Cardiac fibroblast (primary cell): ENCODE measurements at places on chromosomes 3 and 15.
A peak's percentile ranks its signal among the peaks of the same experiment; 100 is the strongest.

- DNase-seq, result no peak
These were observed 251.8 kb downstream of the MAGI1 start for GRCh38 chr3:65786890-65787289.

DNA sequence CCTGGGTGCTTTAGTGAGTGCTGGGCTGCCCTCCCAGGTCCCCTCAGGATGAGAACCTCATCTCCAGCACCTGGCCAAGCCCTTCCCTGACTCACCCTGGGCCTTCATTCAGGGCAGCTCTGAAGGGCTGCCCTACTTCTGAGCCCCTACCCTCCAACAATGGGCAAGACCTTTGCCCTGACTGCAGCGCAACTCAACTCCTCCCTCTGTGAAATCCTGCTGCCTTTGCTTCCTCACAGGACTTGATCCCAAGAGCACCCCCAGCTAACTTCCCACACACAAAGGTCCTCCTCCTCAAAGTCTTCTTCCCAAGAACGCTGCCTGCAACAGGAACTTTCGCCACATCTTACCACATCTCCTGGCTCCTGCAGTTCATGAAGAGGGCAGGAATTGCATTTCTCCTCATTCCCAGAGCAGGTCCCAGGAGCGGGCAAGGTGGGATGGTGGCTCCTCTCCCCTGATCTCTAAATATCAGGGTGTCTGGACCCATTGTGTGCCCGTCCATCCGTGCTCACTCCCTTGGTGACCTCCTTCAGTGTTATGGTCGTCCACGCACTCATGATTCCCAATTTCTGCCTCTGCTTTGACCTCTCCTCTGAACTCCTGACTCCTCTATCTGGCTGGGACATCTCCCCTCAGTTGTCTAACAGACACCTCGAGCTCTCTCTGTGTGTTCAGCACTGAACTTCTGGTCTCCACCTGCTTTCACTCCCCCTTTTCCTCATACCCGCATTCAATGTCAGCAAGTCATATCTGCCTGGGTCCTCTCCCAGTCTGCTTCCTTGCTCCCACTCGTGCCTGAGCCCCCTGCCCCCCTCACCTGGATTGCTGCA is 4.5 kb upstream of the SSUH2 start:
- DNase-seq, result no peak

GRCh38 chr3:67018105-67018788 is 20.1 kb downstream of the KBTBD8 start:
- peak; percentile 50 for DNase-seq

DNA sequence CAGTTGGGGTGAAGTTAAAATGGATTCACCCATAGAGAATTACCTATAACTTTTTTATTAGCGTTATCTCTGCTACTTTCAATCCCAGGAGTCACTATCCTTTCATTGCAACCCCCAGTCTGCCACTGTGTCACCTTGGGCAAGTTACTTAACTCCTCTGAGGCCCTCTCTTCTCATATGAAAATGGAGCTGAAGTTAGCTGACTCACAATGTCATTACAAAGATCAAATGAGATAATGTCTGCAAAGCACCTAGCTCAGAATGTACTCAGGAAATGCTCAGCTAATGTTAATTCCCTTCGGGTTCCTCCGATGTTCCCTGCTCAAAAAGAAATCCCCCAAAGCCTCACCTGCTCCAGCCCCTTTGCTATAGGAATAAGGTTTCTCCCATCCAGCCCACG is 50.0 kb downstream of the TRIM42 start:
- DNase-seq, result peak; percentile 1

GRCh38 chr3:186815435-186815834 is 9.2 kb upstream of the RFC4 start:
- peak; percentile 81 for DNase-seq

- no peak for DNase-seq
These were observed 4.4 kb upstream of the FOXB1 start for GRCh38 chr15:59999612-60000112.

GRCh38 chr3:197292648-197293047 is 5.8 kb downstream of the DLG1 start:
- no peak for DNase-seq

DNA sequence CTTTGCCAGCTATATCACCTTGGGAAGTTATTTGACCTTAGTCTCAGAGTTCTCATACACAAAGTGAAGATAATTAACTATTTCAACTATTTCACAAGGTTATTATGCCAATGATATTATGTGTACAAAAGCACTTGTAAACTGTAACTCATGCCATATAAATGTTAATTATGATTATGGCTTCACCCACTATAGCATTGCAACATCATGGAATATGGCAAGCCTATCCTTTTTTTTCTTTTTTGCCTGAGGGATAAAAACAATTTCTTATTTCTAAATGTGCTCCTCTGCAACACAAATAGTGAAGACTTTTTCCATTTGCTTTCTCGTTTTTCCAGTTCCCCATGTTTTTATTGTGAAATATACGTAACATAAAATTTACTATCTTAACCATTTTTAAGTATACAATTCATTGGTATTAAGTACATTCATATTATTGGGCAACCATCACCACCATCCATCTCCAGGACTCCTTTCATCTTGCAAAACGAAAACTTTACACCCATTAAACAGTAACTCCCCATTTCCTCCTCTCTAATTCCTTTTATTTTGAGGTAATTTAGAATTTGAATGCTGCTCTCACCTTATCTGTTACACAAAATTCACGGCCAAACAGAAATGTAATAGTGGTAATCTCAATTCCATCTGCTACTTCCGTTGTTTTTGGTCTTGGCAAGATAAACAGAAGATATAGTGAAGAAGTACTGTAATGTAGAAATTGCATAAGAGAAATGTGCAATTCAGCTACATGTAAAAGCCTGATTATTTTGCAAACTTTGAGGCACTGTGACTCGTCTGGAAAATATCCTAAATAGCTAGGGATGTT is 46.3 kb downstream of the NANOGP8 start:
- peak; percentile 53 for DNase-seq

GRCh38 chr3:12752809-12753208 is 6.2 kb downstream of the TMEM40 start:
- no peak for DNase-seq

GRCh38 chr15:42151736-42152135 is 4.7 kb downstream of the PLA2G4F start:
- peak; percentile 14 for DNase-seq

DNA sequence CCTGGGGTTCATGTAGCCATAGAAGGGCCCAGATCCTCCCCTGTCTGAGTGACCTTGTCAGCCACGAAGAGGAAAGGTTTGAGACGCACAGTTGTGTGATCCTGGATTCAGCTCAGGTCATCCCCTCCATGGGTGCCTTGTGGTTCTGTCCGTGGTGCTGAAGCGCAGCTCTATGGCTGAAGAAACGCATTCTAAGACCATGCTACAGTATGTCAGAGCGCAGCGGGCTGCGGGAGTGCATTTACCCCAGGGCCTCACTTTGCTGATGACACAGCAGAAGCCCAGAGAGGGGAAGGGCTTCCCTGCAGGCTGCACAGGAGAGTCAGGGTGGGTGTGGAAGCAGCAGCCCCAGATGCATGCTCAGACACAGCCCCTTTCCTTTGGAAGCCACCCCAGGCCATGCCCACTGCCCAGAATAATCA is 68.8 kb upstream of the IQSEC1 start:
- DNase-seq, result peak; percentile 22

DNA sequence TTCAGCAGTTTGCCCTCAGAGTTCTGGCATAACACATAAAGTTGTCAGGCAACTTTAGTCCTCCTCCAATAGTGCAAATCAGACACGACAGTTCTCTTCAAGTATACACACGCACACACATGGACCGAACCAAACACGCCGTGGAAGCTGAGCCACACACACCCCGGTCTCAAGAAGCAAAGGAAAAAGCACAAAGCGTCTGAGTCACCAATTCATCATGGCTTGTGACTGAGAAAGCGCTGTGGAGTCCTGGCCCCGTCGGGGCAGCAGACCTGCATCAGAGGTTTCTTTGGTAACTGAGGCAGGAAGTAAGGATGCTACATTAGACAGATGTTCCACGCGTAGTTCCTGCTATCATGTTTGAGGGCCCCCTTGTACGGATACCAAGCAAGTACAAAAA is 85.7 kb downstream of the VGLL4 start:
- DNase-seq, result peak; percentile 93

DNA sequence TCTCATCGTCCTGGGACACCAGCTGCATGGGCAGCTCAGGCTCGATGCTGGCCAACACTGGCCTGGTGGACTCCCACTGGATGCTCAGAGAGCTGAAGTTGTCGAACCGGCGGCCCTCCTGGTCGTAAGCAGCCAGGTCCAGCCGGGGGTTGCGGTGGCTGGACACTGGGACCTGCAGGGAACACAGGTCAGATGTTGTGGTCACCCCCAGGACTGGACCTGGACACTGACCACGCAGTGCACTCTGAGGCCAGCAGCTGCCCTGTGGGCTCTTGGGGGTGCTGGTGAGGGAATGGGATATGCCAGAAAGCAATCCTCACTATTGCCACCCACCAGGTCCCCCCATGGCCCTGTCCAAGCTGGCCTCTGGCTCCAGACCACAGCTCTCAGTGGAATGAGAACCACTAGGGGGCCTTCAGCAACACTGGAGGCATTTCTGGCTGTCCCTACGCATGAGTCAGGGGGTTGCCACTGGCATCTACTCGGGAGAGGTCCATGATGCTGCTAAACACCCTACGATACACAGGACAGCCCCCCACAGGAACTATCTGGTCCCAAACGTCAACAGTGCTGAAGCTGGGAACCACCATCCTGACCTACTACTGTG is 66.1 kb downstream of the NUP210 start:
- no peak for DNase-seq

DNA sequence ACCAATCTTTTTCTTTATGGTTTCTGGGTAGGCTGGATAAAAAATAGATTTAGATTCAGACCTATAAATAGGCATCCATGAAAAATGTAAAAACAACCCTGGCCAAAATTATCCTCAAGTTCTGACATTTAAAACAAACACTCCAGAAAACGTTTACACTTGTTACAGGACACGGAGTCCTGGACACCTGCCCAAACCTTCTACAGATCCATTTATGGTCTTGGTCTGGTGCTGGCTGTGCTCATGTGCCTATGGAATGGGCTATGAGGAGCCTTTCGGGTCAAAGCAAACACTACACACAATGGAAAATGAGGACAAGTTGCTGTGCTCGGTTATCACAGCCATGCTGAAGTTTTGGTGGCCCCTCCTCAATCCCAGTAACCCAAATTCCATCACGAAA is 108.1 kb downstream of the PDZRN3 start:
- DNase-seq, result no peak

GRCh38 chr15:97383516-97383915 is 577.0 kb upstream of the ARRDC4 start:
- DNase-seq, result no peak

DNA sequence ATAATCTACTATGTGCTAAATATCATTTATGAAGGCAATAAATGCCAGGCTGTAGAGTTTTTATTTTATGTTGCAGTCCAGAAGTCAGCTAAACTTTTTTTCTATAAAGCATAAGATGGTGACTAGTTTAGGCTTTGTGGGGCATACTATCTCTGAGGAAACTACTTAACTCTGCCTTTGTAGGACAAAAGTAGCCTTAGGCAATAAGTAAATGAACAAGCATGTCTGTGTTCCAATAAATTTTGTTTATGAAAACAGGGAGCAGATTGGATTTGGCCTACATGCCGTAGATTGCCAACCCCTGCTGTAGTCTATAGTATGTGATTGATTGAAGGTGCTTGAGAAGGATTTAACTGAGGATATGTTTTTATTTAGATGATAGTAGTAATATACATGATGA is 502.5 kb upstream of the NAALADL2 start:
- no peak for DNase-seq

GRCh38 chr15:25737218-25737643 is 125.9 kb downstream of the ATP10A start:
- no peak for DNase-seq

DNA sequence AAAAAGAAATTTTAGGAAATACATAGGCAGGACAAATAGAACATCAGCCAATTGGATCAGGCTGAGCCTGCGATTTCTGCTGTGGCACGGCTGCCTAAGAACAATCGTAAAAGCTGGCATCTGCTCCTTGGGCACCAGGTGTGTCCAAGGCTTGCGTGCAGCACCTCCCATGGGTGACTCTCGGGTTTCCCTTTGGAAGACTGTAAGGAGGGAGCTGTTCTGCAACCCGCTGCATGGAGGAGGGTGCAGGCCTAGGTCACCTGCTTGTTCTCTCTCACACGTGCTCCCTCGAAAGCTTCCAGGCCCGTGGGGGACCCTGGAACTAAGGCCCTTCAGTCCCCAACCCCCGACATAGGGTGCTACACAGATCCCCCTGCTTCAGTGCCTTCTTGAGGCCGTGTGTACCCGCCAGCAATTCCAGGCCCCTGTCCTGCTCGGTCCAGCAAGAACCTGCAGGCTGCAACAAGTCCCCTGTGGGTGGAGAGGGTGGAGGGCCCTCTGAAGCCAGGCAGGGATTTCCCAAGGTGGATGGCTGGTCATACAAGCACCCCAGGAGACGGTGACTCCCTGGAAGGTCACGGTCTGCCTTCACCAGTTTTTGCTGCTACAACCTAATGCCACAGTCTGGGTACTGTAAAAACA is 3.4 kb downstream of the GP9 start:
- no peak for DNase-seq

DNA sequence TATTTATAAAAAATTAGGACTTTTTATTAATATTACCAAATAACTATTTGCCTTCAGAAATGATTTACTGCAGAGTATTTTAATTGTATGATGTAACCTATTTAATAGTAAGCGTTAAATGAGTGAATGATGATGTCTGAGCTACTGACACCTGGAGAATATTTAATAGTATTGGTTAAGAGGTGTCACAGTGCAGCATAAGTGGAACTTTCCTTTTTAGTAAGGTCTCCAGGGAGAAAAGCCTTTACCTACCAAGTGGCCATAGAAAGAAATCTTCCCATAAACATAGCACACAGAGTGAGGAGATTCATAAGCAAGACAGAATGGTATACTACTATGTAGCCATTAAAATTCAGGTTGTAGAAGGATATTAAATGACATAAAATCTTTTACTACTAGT is 441.7 kb downstream of the TBL1XR1 start:
- DNase-seq, result no peak

- DNase-seq, result peak; percentile 5
These were observed 913 bp upstream of the SCN5A start for GRCh38 chr3:38650248-38650951.

DNA sequence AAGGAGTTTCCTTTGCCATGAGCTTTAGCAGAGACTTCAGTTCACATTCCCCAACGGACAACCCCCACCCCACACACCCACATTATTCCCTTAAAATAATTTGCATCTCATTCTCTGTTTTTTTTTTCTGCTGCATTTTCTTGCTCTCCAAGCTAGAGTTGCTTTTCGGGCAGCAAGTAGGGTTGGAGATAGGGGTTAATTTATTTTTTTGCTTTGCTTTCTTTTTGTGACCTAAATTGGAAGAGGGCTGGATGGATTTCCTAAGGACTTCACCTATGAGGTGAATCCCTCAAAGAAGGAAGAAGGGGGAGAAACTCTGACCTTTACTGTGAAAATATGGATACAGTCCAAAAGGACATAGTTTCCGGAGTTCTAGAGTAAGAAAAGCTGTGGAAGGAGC is 6.6 kb downstream of the SOX2 start:
- no peak for DNase-seq
